CD4-positive, alpha-beta T cell treated with Interleukin-17A for 4 hours (primary cell): ENCODE measurements at places on chromosomes 16 and 17.

- DNase-seq, result no peak
Measured at GRCh38 chr16:19384656-19385055, 33.0 kb upstream of the TMC5 start.

GRCh38 chr17:77153999-77154586 lies 13.3 kb downstream of the SEC14L1 start:
- no peak for DNase-seq

- DNase-seq, result no peak
Measured at GRCh38 chr17:20979792-20980083, 63.1 kb downstream of the USP22 start.

GRCh38 chr16:982145-983043 lies 824 bp downstream of the SOX8 start:
- DNase-seq, result peak; percentile 53

DNA sequence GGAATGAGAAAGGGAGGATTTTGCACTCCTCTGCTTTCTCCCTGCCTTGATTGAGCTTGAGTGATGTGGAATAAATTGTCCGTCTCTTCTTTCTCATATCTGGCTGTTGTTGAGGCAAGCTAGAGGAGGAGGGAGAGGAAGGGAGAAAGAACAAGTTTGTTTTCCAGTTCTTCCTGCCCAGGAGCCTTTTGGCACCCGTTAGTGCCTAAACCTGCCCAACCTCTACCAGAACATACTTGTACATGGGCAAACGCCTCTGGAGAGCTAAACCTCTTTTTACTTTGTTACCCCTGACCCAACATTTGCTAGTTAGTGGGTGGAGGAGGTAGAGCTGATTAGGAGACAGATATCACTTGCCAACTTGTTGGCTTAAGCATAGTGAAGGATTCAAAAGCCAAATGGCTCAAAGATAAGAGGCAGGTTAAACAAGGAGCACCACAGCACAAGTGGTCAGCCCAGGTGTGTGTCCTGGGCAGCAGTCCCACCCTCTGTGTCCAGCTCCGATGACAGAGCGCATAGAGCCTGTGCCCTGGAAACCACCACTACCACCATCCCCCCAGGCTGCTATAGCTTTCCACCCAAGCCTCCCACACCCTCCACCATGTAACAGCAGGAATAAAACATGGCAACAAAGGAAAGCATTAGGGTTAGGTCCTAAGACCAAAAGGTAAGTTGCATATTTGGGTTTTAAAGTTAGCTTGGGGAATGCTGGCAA lies 6.5 kb downstream of the ODF4 start:
- DNase-seq, result no peak

GRCh38 chr17:32519228-32520103 lies 32.7 kb downstream of the CDK5R1 start:
- DNase-seq, result peak; percentile 87

- DNase-seq, result no peak
Measured at GRCh38 chr16:27646806-27647205, 96.9 kb downstream of the KATNIP start.

DNA sequence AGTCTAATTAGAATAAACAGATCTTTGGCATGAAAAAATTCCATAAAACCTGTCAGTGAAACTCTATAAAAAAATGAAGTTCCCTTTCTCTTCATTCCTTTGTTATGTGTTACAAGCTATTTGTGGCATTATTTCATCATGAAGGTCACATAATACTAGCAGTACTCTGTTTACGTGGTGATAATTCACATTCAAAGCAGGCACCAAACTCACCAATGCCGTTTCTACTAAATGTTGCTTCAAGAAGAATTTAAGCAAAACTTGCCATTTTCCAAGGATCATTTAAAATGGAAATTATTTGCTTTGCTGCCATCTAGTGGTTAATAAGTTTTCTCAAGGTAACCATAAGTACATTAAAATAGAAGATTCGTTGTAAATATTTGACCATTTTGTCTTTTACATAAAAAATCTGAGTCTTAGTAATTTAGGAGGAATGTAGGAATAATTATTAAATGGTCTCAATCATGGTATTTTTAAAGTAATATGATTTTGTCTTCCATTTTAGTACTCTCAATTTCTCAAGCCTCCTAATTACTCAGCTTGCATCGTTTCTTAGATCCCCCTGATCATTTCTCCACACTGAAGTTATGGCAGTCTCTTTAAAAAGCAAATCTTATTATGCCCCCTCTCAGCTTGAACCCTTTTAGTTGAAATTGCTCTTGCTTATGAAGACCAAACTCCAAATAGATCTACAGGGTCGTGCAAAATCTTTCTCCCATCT lies 80.8 kb downstream of the OMG start:
- no peak for DNase-seq

GRCh38 chr17:70609566-70609965 lies 440.2 kb downstream of the KCNJ2 start:
- no peak for DNase-seq

DNA sequence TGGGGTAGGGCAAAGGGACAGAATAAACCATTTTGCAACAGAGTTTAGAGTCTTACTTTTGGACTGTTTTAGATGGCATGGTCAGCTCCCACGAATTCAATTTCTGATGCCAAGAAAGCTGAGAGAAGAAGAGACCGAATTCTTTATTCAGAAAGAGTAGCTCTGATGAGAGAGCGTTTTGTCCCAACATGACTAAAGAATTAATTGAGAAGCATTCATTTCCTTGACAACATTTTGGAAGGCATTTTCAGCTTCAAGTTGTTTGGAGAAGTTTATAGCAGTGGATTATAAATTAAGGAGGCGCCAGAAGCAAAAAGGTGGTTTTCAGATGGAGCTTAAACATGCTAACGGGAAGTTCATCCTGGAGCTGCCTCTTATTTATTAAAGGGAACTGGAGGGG lies 12.2 kb downstream of the GAN start:
- no peak for DNase-seq

DNA sequence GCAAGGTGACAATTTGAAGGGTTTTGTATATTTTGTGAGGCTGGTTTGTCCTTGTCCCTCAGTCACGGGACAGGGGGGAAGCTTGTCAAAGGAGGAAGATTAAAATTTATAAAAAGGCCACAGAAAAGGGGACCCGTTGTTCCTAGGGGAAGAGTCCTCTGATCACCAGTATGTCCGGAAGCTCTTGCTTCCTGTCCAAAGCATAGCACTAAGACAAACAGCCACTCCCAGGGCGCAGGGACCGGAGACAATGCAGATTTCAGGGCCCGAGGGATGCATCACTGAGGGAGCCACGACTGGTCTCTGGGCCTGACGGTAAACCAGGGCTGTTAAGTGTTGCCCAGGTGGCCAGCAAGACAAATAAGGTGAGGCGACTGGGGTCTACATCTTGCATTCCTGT lies 95.2 kb downstream of the MAF start:
- DNase-seq, result no peak

- no peak for DNase-seq
Measured at GRCh38 chr17:75635610-75636202, 2.5 kb downstream of the SMIM5 start.

- DNase-seq, result no peak
Measured at GRCh38 chr17:18172531-18173278, 10.9 kb upstream of the ALKBH5 start.

DNA sequence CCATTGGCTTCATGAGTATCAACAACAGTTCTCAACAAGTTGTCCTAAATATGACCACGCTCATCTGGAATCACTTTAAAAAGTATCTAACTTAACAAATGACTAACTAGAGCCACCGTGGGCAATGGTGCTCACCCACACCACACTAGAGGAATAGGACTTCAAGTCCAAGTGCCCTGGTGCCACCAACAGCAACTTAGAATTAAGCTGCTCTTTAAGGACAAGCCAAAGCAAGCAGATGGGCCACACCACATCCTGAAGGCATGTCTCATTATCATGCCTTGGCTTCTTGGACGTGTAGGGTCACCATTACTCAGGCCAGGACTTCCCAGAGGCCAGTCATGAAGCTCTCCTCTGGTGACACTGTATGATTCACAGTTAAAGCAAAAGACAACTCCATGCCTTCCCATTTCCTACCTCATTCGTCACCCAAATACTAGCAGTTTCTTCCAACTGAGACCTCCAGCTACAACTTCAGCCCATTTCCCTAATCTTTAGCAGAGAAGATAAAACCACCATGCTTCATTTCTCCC lies 9.4 kb upstream of the SLC6A4 start:
- DNase-seq, result no peak

DNA sequence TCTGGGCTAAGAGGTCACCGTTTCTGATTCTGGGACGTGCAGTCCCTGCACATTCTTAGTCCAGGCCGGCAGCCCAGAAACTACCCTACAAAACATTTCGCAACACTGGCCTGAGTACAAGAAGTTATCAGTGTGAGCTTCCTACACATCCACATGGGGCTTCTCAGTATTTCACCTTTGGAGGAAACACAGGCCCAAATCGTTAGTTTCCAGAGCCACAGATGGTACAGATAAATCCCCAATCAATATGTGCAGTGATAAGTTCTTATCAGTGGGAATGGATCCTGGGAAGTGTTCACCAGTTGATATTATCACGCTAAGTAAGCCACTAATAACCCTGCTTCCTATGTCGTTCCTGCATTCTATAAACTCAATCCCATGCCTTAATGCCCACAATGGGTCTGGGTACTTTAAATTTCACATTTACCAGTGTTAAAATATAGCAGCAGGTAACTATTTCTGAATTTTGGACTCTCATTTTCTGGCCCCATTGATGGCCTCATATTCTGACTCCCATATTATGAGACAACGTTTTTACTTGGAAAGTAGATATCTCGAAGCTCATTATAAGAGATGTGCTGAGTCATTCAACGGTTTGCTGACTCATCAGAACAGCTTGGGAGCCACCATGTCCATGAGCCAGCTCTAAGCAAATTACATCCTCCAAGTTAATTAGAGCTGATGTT lies 370.2 kb upstream of the MAF start:
- DNase-seq, result no peak

DNA sequence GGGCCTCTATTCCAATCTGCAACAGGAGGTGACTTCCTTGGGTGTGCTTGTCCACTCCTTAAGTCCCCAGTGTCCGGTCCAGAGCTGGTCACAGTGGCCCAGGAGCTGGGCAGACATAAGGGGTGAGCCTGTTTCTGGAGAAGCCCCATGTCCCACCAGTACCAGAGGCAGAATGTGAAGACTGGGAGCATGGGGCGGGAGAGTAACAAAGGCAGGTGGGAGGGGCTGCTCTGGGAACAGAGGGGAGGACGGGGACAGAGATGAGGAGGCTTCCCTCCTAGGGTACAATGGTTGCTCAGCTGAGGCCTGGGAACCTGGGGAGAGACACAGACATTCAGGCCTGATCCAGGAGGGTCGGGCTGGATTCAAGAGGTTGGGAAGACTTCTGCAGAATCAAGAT lies 323.3 kb upstream of the TNRC6C start:
- DNase-seq, result no peak
